NCI-H1417 treated with DMSO at 0.1 percent for 48 hours (cell line): ENCODE measurements at places on chromosomes 3 and 15.
A peak's percentile ranks its signal among the peaks of the same experiment; 100 is the strongest.

DNA sequence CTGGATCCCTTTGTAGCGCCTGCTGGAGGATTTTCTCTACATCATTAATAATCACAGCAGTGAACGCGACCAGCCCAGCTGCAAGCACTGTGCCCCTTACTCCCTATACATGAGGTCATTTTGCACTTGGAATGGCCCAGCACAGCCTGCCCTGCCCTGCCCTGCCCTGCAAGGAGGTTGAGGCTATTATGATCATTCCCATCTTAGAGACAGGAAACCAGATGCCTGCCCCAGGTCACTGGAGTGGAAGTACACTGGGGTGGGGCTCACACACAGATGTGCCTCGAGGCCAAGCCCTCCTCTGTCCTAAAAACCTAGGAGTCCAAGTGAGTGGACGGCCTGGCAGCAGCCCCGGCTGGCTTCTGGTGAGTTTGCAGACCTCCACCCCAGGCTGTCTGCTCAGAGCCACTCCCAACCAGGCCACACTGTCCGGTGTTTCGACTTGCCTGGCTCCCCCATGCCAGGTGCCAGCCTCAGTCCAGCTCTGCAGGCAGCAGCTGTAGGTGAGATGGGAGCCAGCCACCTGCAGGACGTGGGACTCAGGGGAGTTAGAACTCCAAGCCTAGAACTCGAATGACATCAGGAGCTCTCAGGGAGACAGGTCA lies 30.4 kb upstream of the SEC61A1 start:
- DNase-seq = no peak

GRCh38 chr15:52378746-52379394 lies 83.3 kb upstream of the MYO5C start:
- DNase-seq = no peak

DNA sequence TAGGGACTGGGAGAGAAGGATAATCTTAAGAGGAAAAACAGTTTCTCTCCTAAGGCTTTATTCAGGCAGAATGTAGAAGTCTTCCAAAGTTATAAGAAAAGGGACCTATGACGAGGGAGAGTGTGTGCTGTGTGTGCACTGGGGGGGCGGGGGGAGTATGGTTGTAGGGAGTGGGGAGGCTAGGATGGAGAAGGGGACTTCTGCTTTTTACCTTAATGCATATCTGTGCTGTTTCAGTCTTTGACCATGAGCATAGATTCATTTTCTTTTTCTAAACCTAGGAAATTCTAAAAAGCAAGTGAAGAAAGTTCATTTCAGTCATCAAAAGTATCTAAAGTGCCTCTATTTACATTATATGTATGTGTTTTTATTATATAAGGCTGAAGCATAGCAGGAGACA lies 52.6 kb upstream of the RASA2 start:
- no peak for DNase-seq

DNA sequence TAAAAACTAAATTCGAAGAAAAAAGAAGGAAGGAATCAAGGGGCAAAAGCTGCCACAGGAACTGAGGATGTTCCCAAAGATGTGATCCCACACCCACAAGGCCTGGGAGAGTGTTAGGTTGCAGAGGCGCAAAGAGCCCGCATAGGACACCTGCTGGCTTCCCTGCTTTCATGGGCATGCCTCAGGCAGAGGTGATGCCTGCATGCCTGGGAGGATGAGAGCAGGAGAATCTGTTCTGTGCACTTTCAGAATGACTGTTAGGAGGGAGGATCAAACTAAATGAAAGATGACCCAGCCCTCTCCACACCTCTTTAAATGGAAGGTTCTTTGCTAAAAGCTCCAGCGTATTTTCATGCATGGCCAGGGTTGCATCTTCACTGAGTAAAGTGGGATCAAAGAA lies 162.4 kb downstream of the PLCL2 start:
- DNase-seq = no peak

GRCh38 chr3:42489116-42489936 lies 13.1 kb upstream of the VIPR1 start:
- DNase-seq = no peak

DNA sequence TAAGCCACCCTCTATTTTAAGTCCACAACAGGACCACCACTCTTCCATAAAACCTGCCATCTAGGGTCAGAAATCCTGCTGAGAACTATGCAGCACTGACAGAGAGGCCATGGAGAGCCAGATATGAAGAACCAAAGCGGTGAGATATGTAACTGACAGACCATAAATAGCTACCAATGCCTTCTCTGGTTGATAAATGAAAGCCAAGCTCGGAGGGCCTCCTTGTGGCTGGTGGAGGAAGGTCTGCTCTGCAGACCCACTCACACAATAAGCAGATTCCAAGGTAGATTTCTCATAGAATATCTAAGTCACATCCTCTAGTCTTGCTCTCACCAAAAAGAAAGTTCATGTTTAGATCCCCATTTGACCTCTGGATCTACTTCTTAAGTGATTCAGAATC lies 38.9 kb downstream of the RYK start:
- DNase-seq = no peak

GRCh38 chr15:62883938-62884479 lies 158.5 kb upstream of the TPM1 start:
- no peak for DNase-seq

DNA sequence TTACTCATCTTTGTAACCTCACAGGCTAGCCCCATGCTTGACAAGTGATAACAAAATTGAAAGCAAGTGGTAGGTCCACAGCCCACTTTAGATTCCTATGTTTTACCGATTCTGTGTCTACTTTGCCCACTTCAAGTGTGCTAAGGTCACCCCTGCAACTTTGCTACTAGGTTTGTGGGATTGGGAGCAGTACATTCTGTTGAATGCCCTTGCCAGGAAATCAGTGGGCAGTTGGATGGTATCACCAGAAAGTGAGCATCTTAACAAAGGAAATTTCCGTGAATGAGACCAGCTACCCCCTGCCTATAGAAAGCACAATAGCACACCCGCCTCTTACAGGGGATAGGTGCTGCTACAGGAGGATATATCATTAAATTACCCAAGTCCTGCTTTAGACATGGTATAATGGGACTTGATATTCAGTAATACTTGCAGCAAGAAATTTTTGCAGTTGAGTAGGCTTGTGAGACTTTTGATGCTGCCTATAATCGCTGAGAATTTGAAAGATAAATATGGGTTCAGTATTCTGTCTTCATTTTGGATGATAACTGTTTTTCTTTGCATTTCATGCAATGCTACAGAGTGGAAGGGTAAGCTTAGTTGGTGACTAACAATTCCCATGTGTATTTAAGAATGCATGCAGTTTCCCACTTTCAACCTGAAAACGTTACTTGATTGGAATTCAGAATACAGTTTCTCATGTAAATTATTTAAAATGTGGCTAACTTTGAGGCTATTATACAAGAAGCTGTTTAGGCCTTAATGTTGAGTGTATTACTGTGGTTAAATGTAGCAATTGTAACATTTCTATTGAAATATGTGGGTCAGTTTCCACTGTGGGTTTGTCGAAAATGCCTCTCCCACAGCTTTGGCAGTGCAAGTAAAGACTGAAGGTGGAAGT lies 9.5 kb downstream of the EBLN2 start:
- no peak for DNase-seq

- DNase-seq = peak; percentile 11
Measured at GRCh38 chr3:167241048-167241845, 138.8 kb downstream of the ZBBX start.

- no peak for DNase-seq
Measured at GRCh38 chr3:63278171-63279004, at the start of gene SYNPR. TSS of gene SYNPR (plus strand) at chr3:63278308.

- no peak for DNase-seq
Measured at GRCh38 chr3:25423780-25424588, 4.1 kb upstream of the RARB start.

GRCh38 chr15:40192942-40193341 lies 32.1 kb downstream of the BUB1B start:
- no peak for DNase-seq

GRCh38 chr3:121942116-121942786 lies 48.0 kb downstream of the SLC15A2 start:
- no peak for DNase-seq

DNA sequence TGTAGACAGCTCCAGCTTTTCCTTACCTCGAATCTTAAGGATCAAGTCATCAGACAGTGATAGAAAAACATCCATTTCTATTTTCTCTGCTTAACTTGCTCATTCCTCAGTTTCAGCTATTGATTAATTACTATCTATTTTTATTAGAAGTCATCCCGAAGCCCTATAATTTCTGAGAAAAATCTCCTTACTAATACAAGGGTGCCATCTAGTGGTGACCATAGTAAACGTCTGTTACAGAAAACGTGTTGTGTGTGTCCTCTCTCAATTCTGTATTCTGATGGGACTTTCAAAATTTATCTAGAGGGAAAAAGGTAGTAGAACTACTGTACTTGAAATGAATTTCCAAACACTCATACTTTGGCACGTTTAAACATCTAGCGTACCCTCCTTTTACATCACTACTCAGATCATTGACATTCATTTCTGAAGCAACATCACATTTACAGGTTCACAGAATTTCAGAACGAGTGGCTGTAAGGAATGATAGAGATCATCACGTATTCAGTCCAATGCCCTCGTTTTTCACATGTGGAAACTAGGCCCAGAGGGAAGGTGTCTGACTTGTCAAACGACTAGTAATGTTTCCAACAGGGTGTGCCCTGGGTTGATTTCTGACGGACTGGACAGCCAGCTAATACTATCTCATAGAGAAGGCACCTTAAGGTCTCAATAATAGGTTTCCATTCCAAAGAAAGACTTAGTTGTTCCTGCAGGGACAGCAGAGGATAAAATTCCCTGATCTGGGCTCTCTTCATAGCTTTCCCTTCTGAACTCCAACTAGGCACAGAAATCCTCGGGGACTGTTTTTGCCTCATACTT lies 25.6 kb downstream of the HACD2 start:
- peak; percentile 11 for DNase-seq

- no peak for DNase-seq
Measured at GRCh38 chr3:148309390-148310035, 388.2 kb upstream of the AGTR1 start.

- DNase-seq = no peak
Measured at GRCh38 chr3:81568378-81568777, 193.1 kb downstream of the GBE1 start.

- DNase-seq = no peak
Measured at GRCh38 chr15:70512772-70513362, 250.5 kb downstream of the UACA start.

DNA sequence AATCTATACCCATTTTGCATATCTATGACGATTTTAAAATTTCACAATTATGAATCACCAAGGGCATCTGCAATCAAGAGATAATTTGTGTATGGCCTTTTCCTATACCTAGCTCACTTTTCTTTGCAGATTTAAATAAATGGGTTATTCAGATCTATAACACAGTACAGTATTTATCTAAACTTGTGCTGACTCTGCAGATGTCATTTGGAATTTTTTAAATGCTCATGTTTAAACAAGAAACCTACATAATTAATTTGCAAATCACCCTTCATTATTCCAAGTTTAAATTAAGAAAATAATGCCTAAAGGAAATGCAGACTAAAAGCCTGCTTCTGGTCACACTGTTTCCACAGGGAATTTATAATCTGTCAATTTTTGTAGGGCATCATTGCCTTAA lies 284.2 kb downstream of the SI start:
- DNase-seq = no peak

DNA sequence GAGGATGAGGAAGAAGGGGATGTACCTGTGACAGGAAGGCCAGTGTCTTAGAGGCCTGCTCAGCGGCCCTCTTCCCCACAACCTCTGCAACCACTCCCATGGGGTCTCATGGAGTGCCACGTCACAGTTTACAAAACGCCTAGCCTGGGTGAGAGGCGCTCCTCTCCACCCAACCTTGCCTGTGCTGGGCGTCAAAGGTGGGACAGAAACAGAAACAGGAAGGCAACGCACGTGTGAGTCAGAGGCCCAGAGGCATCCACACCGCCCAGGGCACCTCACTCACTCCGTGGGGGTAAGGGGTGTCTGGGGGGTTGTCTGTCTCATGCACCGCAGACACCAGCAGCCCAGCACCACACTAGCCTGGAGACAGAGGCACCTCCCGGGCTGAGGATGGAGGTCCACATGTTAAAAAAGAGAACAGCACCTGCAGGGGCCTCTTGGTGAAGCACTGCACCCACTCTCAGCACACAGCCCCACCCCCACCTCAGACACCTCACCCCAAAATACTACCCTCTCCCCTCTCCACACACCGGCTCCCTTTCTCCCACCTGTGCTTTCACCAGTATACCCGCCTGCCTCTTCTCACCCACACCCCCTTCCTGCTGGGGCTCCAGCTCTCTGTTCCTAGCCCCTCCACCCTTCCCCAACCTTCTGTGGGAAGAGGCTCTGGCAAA lies 4.7 kb upstream of the CALML4 start:
- DNase-seq = no peak

DNA sequence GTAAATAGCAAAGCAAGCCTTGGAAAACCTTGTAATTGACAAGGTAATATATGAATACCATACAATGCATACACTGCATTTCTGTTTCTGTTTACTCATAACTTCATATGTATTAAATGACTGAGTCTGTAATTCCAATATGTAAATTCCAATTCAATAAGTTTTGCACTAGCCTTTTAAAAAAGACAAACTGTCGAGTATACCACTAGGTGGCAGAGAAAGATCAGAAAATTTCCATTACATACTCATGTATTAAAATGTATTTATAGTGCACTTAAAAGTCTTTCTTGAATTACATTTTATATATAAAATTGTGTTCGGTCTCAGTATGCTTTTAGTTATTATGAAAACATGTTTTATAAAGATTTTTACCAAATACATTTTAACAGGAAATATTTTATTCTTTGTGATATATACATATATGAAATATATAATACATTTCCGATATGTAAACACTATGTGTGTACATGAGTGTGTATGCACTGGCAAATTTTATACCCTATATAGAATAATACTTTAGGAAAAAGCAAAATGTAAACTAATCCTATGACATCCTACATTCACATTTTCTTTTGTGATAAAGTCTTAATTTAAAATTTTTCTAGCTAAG lies 216.8 kb downstream of the VGLL3 start:
- no peak for DNase-seq

DNA sequence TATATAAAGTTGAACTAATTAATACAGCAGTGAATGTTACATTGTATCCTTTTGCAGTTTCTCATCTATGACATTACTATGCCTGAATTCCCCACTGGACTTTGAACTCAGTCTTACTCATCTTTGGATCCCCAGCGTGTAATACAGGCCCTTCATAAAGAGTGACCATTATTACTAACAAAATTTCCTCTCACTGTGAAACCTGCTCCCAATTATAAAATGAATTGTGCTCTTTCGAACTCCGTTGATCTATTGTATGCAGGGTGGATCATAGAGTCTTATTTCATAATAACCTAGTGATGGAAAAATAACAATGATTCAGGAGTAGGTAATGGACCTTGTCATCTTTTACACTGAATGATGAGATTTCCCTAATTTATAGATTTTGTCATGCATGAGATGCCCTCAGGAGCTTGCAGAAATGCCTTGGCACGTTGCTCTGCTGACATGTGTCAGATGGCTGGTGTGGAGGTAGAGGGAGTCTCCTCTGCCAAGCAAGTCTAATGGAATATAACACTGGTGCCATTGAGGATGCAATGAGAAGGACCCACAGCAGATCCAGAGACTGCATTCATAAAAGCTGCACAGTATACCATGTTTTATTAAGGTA lies 25.5 kb downstream of the B3GNT5 start:
- no peak for DNase-seq
